Iris pigment epithelial cell (primary cell): ENCODE measurements at places on chromosomes 6 and 20.

DNA sequence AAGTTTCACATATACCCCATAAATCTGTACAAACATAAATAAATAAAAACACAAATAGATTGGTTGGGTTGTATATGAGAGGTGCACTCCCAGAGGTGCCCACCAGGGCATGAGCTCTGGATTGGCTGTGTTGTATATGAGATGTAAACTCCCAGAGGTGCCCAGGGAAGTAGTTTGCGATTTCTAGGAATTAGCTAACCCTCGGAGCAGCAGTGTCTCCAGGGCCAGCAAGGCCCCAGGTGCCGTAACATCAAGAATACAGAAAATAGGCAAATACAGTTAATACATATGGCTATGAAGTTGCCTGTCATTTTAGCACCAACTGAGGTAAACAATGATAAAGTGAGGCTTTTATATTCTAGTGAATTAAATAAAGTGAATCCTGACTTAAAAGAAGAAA, 5.4 kb upstream of the GINM1 start:
- peak; percentile 15 for DNase-seq

- no peak for DNase-seq
These were observed 35.7 kb upstream of the ARID1B start for GRCh38 chr6:156741287-156742073.

DNA sequence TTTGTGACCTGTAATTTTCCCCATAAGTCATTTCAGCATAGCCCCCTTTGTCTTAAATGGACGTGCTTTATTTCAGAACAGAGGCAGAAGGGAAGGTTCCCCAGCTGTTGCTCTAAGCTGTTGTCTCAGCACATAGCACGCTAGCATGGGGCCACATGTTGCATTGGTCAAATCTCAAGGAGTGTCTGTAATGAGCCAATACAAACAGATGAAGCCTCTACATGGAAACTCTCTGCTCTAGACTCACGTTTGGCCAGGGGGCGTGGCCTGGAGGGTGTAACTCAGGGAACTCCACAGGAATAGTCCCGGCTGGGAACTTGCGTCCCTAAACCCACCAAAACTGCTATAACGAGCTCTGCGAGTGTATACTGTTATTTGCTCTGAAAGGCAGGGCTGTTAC, 35.2 kb upstream of the SLC22A2 start:
- DNase-seq = no peak

DNA sequence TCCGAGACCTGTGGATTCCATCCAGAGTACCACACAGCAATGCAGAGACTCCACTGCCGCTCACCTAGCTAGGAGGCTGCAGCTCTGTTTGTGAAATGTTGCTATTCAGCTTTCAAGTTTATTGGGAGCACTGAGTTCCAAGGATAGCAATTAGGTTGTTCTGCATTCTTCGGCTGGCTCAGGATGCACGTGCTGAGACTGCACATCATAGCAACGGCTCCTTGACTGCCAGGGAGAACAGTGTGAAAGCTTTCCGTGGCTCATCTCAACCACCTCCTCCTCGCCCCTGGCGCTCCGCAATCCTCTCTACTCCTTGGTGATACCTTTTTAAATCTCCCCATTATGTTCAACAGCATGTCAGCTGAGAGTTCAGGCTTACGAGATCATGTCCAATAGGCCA, 116.6 kb downstream of the TSHZ2 start:
- no peak for DNase-seq

DNA sequence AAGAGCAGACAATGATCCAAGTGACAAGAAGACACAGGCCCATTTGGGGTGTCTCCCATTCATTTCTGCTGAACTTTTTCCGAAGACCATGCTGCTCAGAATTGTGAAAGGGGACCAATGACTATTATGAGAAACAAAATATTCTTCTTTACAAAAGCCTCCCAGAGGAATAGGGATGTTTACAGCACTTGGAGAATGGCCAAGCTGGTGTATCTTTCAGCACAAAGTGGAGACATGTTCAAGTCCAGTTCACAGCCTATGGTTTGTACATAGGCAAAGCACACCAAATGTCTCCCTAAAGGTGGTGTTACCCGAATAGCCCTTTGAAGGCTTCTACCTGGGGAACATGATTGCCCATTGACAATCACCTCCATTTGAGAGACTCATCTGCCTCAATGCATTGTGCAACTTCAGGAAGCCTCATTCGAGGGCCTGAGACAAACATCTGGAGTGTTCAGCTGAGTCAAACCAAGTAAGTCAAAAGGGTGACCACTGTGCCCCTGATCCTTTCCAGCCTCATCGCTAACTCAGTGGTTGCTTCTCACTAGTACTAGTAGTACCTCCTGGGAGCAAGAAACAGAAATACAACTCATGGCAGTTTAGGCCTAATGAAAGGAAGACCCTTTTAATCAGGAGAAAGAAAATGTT, 451.0 kb upstream of the MARCKS start:
- no peak for DNase-seq

DNA sequence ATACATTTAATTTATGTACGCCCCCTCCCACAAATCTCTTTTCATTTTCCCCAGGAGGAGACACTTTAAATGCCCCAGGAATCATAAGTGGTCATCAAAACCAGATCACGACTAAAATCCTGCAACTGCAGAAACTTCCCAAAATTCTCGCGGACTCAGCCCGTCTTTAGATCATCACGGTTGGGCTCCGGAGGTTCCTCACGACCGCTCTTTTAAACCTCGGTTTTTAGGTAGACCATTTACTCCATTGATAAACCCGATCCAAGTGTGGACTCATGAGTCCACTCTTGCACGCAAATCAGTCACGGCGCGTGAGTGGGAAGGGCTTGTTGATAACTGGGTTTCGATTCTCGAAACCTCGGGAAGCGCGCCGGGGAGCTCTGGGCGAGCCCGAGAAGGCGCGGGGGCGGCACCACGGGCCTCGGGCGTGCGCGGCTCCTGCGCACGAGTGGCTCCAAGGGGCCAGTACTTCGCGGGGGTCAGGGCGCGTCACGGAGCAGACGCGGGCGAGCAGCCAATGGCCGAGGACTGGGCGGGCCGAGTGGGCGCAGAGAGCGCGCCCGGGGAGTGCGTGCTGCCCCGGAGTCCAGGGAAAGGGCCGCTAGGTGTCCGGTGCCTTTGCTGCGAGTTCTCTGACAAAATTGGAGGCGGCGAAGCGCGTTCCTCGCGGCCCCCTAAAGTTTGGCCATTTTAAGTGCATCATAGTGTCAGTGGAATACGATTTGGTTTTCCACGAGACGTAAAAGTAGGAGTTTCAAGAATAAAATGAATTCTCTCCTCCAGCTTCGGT, 635 bp upstream of the TENT5A start:
- peak; percentile 95 for DNase-seq

GRCh38 chr6:27940766-27941165, 16.3 kb upstream of the OR2B6 start:
- DNase-seq = peak; percentile 11

GRCh38 chr20:419556-420165, 11.6 kb downstream of the RBCK1 start:
- no peak for DNase-seq

- no peak for DNase-seq
These were observed 50.8 kb upstream of the BEND6 start for GRCh38 chr6:56904068-56904467.

DNA sequence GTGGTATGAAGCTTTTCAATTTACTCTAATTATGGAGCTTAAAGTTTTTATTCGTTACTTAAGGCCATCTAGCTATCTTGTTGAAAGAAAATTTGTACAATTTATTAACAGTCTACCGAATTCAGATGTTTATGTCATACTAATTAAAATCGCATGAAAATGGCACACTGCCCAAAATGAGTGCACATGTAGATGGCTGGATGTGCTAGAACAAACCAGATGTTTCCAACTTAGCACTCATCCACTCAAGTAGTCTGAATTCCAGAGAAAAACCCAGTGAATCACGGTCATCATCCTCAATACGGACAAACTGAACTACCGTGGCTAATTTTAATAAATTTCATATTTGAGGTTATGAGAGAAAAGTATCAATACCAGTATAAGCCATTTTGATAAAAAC, 70.4 kb downstream of the COL12A1 start:
- DNase-seq = no peak

DNA sequence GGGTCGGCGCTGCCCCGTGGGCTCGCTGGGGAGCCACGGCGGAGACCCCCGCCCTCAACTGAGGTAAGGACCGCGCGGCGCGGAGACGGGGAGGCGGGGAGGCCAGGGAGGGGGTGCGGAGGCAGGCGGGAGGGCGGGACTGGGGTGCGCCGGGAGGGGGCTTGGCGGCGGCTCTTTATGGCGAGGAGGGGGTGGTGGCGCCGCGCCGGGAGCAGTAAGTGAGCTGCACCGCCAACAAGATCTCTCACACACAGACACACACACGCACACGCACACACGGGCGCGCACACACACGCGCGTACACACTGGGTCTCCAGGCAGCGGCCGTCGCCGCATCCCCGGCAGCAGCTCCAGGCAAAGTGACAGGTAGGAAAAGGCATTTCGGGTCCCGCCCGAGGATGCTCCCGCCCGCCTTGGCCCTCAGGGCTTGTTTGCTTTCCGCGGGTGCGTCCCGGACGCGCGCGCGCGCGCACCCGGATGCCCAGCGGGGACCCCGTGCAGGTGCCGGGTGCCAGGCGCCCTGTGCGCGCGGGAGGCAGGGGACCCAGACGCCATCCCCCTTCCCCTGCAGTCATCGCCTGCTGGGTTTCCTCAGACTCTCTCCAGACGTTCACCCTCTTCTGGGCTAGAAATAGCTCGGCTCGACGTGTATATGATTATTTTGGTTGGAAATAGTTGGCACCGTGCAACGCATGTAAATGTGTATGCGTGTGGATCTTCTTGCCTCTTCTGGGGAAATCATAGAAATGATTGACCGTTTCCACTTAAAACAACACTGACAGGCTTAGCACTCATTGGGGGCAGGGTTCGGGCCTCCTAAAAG, at the start of gene PLCB4:
Gene PLCB4 (plus strand): TSS at position 247 of the 823 bp plus-strand sequence. CDS start 238,728 bp downstream, outside the sequence.
- DNase-seq = peak; percentile 33

DNA sequence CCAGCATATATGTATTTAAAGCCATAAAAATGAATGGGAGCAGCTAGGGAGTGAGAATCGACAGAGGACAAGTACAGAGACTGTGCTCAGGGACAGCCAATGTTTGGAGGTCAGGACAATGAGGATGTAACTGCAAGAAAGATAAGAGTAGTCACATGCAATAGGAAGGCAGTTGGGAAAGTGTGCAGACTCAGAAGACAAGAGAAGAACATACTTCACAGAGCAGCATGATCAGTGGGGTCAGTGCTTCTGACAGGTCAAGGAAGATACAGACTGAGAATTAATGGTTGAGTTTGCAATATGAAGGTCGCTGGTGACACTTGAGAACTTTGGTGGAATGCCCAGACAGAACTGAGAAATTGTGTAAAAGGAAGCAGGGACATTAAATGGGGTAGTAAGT, 25.1 kb downstream of the PLAGL1 start:
- no peak for DNase-seq

DNA sequence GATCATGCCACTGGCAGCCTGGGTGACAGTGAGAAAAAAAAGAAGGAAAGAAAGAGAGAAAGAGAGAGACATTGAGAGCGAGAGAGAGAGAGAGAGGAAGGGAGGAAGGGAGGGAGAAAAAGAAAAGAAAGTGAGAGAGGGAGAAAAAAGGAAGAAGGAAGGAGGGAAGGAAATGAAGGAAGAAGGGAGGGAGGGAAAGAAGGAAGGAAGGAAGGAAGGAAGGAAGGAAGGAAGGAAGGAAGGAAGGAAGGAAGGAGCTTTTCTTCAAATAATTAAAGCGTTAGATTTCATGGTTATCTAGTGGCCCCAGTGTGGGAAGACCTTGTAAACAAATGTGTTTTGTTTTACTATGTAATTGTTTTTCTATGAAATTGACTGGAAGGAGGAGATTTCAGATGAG, 170.8 kb downstream of the SYNDIG1 start:
- no peak for DNase-seq

GRCh38 chr20:45782890-45783289, 8.8 kb downstream of the WFDC3 start:
- peak; percentile 25 for DNase-seq

GRCh38 chr20:39897058-39897457, 792.0 kb downstream of the MAFB start:
- DNase-seq = peak; percentile 48

- DNase-seq = no peak
These were observed 6.1 kb upstream of the CAPN11 start for GRCh38 chr6:44152533-44152932.

- DNase-seq = peak; percentile 12
These were observed 36.7 kb downstream of the LAMA2 start for GRCh38 chr6:128919412-128920180.

- DNase-seq = peak; percentile 69
These were observed 600.4 kb upstream of the JAG1 start for GRCh38 chr20:11274141-11274594.

GRCh38 chr6:3406362-3406821, 50.5 kb downstream of the SLC22A23 start:
- DNase-seq = no peak

DNA sequence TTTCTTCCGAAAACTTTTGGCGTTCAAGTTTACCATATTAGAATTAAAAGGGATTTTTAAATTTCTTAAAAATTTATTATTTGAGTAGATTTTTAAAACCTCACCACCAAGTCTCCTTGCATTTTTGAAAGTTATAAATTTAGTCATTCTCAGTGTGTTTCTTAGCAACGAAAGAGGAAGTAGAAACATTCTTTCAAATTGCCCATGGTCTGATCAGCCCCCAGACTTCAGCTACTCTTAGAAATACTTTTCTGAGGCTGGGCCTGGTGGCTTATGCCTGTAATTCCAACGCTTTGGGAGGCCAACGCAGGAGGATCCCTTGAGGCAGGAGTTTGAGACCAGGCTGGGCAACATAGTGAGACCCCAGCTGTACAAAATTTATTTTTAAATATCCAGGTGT, 15.1 kb upstream of the RTF2 start:
- DNase-seq = no peak
